CD4-positive, alpha-beta T cell treated with Interleukin-6 at 100 ng/mL for 8 hours (primary cell): ENCODE measurements at places on chromosomes 7 and 10.

DNA sequence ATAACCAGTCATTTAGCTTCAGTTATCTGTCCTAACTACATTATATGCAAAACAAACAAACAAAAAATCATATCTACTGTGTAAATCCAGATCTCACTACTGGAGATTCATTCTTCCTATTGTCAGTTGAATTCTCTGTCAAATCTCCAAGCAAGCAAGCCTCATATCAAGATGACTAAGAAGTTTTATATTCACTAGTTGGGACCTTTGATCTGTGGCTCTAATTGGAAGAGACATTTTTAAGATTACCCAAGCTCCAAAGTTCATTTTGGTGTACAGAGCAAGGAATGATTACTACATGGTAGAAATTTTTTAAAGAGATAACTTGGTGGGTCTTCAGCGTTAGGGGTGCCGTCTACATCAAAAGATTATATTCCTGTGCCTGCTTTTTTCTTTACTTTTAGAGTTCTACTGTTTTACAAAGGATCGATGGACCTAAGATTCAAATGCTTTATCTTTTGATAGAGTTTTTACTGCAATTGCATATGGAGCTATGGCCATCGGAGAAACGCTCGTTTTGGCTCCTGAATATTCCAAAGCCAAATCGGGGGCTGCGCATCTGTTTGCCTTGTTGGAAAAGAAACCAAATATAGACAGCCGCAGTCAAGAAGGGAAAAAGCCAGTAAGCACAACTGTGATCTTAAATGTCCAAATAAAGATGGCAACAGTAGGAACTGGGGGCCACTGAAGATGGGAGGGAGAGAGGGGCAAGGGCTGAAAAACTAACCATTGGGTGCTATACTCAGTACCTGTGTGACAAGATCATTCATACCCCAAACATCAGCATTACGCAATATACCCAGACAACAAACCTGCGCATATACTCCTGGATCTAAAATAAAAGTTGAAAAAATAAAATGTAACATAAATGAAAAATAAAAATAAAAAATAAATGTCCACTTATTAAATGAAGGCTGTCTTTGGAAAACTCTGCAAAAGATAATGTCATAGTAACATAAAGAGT is 47.9 kb downstream of the SP8 start:
- DNase-seq = no peak

DNA sequence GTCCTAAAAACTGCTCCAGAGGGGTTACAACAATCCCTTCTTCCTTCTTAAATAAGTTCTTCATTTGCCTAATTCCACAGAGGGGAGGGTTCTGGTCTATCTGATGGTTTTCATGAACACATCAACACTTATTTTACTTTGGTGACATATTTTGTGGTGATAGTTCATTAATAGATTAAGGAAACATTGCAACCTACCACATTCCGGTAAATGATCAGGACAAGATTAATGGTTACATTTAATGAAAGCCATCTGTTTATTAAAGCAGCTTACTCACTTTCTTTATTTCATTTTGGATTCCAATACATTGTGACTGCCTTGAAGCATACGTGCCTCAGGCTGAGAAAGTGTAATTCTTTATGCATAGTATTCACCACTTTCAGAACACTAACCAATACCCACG is 101.0 kb downstream of the SKIDA1 start:
- DNase-seq = no peak

- DNase-seq = no peak
Measured at GRCh38 chr10:69655868-69656555, 26.0 kb downstream of the FAM241B start.

- DNase-seq = peak; percentile 40
Measured at GRCh38 chr7:107463139-107464078, 6.4 kb upstream of the GPR22 start.

GRCh38 chr10:29658984-29659965 is 24.5 kb upstream of the SVIL start:
- peak; percentile 74 for DNase-seq

DNA sequence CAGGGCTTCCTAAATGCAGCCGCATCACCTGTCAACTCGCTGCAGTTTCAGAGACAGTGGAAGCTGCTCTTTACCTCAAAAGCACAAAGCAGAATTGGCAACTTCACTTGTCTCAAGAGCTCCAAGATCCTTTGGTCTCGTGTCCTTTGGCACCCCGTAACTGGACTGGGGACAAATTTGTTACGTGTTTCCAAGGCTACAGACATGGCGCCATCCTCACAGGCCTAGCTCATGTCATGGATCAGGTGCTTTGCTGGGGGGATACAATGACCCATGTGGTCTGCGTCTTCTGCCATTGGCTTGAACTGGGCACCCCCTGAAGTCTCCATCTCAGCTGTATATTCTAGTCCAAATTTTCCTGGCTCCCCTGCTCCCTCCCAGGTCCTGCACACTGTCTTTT is 48.6 kb downstream of the CHST3 start:
- DNase-seq = no peak
